ENCODE measurements at places on chromosomes 5 and 9.

DNA sequence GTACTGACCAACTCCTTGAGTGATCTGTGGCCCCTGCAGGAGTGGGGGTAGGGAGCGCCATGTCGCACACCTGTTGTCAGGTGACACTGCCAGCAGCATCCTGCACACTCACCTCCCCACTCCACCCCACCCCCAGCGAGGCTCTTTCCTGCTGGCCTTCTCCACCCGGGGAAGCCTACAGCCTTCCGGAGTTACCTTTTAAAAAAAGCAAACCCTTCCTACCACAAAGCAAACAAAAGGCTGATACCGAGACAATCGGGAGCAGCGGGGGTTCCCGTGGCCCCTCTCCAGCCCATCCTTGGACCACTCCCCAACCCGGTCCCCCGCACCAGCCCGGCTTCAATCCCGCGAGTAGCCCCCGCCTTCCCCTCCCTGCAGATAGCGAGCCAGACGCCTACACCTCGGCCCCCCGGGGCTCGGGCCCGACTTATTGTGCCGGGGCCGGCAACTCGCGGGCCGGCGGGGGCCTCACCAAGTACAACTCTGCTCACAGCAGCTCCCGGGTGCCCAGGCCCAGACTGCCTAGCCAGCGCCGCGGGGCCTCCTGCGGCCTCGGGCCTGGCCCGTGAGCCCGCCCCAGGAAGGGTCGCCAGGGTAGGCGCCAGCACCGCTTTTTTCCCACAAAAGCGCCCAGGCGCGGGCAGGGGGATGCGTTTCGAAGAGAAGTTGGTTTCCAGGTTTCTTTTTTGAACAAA, 724 bp downstream of the MACROH2A1 start:
- DNase-seq: no peak

DNA sequence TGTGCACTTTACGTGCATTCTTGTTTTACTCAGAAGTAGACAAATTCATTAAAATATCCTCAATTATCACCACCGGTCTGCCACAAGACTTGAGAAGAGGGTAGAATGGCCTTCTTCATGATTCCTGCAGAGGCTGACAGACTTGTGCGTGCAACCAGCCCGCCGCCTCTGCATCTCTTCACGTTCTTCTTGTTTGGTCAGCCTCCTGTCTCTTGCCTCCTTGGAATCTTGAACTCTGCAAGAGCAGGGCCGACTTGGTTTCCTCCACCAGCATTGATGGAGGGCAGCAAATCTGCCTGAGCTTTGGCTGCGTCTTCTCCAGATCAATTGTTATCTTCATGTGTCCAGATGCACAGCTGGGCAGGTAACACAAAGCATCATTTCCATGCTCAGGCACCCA, 20.2 kb downstream of the UBE2QL1 start:
- no peak for DNase-seq

DNA sequence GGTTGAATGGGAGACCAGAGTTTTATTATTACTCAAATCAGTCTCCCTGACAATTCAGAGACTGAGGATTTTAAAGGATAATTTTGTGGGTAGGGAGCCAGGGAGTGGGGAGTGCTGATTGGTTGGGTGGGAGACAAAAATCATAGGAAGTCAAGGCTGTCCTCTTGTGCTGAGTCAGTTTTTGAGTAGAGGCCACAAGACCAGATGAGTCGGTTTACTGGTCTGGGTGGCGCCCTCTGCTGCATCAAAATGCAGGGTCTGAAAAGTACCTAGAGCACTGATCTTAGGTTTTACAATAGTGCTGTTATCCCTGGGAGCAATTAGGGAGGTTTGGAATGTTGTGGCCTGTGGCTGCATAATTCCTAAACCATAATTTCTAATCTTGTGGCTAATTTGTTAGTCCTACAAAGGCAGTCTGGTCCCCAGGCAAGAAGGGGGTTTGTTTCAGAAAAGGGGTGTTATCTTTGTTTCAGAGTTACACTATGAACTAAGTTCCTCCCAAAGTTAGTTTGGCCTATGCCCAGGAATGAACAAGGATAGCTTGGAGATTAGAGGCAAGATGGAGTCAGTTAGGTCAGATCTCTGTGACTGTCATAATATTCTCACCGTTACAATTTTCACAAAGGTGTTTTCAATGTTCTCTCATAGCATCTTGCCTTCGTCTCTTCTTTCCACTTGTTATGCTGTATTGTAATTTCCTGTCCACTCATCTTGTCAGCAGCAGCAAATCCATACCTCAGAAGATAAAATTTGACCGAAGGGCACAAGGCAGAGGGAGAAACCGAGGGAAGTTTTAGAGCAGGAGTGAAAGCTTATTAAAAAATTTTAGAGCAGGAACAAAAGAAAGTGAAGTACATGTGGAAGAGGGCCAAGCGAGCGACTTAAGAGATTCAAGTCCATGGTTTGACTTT, 59.2 kb upstream of the CLINT1 start:
- DNase-seq: peak; percentile 67

DNA sequence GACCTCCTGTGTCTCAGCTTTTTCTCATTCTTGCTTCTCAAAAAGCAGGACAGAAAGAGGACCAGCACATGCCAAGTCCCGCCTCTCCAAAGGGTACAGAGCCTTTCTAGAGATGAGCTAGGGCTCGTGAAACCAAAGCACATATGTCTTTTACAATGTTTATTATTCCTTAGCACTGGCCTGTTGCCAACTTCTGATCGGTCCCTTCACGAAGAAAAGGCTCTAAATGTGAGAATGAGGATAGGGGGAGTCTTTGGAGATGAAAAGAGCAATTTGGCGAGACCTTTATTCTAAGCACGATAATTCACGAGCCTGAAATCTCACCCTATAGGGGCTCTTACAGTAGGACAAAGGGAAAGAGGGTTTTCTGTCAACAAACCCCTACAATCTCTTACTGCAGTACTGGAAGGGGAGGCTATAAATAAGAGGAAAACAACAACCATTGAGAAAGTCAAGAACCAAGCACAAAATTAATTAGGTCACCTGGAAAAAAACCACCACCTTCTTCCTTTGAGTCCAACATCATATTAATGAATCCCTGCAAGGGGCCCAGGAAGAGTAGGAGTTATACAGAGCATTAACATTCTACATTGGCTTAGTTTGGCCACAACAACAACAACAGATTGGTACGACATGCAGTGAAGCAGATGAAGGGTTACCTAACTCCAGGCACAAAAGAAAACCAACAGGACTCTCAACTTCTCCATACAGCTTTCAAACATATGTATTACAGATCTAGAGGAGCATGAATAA, 309.5 kb downstream of the PDE4D start:
- DNase-seq: no peak

DNA sequence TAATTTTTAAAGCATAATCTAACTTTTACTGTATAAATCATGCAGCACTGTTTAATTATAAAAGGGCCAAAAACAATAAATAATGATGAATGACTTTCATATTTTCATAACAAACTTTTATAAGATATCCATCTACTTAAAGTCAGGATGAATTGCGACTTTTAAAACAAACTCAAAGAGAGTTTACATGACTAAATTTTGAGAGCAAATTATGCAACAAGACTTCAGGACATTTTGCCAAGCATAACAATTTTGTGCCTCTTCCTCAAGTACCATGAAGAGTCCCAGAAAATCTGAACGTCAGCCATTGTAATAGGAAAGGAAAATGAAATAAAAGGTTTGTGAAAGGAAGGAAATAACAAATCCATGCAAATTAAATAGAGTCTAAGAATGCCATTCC, 24.4 kb downstream of the ERAP1 start:
- DNase-seq: no peak

DNA sequence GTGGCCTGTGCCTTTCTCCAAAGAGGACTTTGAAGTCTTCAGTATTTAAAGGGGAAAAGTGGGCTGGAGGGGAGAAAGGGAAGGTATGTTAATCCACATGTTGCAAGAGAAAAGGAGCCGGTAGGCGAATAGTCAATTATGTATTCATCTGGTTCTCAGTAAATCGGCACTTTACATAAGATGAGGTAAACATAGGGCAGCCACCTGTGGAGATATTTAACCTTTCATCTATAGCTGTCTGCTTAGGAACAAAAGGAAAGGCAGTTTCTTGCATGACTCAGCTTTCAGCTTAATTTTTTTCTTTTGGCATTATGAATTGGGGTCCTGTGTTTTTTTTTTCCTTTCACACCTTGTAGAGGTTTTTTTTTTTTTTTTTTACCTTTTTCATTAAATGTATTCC, 42.2 kb downstream of the FGD3 start:
- DNase-seq: no peak

DNA sequence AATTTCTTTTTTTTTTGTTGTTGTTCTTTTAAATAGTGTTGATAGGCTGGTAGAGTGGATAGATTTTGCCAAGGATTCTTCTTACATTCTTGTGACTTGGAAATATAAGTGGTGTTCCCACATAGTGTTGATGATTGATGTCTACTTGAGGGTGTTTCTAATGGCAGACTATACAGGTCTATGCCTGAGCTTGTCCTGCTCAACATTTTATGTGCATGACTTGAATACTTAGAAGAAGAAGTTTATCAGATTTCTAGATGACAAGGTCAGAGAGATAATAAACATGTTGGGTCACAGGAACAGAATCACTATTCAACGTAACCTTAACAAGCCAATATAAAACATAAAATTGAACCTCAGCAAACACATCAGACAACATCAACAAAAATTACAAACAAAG, 24.2 kb downstream of the XRCC4 start:
- no peak for DNase-seq

DNA sequence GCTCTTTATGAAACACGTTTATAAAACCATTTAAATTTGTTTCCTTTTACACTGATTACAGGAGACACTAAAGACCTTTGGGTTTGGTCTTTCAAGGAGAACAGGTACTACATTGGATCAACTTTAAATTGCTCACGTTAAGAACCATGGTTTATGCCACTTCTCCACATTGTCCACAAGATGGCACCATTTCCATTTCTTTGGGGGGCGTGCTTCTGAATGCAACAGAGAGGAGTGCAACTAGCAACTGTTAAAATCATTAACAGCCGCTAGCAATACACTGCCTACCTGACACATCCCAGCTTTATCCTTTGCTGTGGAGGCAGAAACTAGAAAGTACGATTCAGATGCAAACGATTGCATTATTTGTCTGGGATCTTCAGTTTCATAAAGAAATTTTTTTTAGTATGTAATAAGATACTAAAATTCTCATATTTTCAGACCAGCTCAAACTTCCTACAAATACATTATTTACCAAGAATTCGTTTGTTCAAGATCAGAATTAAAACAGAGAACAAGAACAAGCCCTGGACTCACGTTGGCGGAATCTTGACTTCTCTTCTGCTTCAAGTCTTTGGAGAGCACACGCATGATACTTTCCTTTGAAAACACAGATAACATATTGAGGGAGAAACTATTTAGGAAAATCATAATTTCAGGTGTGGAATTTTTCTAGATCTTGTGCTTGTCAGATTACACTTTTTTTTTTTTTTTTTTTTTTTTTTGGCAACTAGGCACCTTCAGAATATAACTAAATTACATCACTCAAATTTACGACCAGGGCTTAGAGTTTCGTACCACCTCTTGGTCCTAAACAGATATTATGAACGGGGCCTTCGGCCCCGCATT, 702 bp downstream of the CDC20B start:
- peak; percentile 63 for DNase-seq

- DNase-seq: no peak
Measured at GRCh38 chr9:4746278-4747030, 5.5 kb upstream of the AK3 start.

DNA sequence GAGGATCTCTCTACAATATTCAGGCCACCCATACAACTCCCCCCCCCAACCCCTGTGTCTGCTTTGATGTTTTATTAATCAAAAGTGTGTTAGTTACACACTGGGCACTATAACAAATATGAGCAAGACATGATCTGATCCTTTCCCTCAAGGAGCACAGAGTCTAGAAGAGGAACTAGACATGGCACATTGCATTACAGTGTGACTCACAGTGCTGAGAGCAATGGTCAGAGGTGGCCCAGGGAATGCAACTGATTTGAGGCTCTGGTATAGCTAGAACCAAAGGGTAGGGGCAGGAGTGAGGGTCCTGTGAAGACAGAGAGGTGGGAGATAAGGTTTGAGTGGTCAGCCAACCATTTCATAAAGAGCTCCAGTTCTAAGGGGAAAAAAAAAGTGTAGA, 539.2 kb downstream of the ACTL7B start:
- no peak for DNase-seq

Data from NCI-H226 (cell line).